ENCODE measurements at places on chromosomes 2 and 18.

DNA sequence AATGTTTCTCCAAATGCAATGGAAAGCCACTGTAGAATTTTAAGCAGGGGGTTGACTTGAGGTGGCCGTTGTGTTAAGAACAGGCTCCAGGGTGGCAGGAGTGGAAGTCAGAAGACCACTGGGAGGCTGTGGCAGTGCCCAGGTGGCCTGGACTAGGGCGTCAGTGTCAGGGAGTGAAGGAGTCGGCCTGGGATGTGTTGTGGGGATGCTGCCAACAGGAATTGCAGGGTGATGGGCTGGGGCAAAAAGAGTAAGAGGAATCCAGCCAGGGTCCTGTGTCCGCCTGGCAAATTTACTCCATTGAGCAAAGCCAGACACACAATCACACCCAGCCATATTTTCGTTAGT is 55.1 kb downstream of the ACAA2 start:
- no peak for DNase-seq

DNA sequence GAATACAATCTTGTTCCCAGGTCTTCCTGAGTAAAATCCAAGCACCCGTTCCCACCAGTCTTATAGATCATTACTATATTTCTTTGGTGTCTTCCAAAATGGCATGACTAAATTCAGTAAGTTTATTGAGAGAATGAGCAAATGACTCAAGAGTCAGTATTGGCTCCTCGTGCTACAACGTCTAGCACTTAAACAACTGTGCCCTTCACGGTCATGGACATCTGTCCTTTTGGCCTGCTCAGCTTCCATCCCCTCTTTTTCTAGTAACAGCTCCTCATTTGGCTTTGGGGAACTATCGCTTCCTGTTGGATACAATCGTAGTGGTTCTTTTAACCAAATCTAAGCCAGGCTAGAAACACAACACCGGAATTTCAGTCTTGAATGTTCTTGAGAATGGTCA is 24.1 kb upstream of the FZD7 start:
- DNase-seq = no peak

GRCh38 chr2:230947908-230948365 is 22.9 kb upstream of the GPR55 start:
- no peak for DNase-seq

- no peak for DNase-seq
These were observed 12.3 kb upstream of the C2orf42 start for GRCh38 chr2:70203086-70203485.

GRCh38 chr18:48924630-48925490 is 25.9 kb downstream of the SMAD7 start:
- DNase-seq = no peak

DNA sequence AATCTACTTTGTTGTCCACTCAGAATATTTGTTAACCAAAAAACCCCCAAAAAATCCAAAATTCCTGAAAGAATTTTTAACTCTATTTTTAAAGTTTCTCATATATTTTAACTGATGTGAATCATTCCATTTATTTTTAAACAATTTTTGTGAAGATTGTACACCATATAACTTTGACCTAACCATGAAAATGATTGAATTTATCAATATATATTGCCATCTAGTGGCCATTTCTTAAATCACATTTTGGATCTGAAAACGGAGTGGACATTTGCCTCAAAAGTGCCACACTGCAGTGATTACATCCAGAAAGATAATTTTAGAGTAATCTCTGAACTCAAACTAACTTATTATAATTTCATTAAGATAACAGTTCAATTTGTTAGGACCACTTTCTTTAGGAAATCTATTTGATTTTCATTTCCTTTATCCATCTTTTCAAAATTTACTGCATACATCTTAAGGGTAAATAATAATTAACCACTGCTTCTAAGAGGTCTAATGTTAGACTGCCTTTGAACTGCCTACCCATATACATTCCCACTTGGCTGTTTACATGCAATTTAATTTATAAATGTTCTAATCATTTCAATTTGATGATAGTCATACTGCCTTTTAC is 71.1 kb downstream of the DSC3 start:
- DNase-seq = no peak

DNA sequence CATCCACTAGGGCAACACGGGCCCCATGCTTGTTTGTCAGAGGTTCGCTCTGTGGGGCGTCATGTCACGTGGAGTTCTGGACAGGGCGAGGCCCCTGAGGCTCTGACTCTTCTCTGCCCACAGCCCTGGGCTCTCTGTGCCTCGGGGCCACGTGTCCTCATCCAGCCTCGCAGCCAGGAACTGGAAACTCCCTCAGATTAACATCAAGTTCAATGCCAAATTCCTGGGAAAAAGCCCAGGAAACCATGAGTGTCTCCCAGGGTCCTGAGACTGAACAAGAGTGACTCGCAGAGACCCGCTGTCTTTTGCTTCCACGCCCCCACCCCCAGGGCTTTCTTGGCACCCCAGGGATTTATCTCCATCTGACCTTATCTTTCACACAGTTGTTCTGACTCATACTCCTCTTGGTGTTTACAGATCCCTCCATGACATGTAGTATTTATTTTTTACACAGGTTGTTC is 174.0 kb upstream of the PIEZO2 start:
- DNase-seq = no peak

DNA sequence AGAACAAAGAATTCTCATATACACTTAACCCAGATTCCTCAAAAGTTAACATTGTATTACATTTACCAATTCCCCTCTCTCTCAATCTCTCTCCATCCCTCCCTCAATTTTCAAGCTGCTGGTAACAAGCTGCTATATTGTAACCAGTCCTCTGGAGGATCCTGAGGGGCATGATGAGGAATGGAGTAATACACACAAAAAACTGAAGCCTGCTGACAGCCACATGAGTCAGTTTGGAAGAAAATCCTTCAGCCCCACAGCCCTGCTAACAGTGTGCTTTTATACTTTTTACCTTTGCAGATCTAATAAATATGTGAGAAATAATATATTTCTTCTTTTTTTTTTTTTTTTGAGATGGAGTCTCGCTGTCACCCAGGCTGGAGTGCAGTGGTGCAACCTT is 165.7 kb upstream of the RAB12 start:
- no peak for DNase-seq

DNA sequence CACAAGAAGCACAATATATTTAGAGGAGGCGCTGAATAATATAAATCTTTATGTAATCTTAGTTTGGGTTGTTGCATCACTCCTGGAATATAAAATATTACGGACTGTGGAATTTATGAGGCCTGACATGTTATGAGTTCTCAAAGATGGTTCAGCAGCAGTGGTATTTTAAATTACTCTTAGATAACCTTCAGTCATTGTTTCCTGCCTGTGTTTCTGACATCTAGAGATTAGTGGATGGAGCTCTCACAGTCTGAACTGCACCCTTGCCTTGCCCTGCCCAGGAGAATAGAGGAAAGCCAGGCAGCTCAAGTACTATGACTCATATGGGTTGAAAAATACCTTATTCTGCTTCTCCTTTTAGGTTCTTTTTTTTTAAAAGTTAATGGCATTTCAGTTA is 70.0 kb downstream of the ACSL3 start:
- no peak for DNase-seq

DNA sequence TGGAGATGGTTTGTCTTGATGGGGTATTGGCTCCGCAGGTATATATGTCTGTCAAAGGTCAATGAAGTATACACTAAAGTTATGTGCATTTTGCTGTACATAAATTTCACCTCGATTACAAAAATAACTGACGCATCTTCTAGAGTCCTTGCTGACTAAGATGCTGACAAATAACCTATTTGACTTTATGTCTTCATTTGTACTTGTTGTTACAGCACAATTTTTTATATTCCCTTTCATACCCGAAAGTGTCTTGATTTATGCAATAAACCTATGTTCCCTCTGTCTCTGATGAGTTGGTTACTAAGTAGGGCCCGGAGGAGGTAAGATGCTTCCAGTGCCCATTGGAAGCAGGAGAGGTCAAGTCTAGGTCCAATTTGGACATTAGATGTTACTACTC is 93.5 kb downstream of the COPS8 start:
- no peak for DNase-seq

GRCh38 chr18:59459369-59460071 is 100.5 kb upstream of the LMAN1 start:
- DNase-seq = peak; percentile 39

All from fibroblast of skin of left biceps (primary cell).